ENCODE measurements at places on chromosomes 13 and 19. TPM values are rescaled to one million over a fixed set of nuclear protein-coding genes. Genes with fewer than 3 reads are reported as not detected.

ZNF536 gene
- 15.8 TPM for total RNA-seq

LCP1 gene
- 44.8 TPM for total RNA-seq

ZNF44 gene
- 34.4 TPM for total RNA-seq

DNA sequence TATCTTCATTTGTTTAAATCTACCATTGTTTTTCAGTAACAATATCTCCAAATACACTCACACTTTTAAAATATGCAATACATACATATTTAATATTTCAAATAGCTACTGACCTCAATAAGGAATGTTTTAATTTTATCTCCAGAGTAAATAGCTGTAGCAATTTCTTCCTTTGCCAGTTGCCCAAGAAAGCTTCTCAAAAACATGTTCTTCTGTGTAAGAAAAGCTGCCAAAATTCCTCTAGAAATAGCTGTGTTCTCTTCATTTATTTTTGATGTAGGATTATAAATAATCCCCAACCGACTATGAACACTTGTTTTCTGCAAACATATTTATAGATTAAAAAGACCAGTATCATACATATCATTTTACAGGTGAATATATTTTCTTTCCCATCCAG is 150.5 kb downstream of the UGGT2 start:
- no peak for DNase-seq

DNA sequence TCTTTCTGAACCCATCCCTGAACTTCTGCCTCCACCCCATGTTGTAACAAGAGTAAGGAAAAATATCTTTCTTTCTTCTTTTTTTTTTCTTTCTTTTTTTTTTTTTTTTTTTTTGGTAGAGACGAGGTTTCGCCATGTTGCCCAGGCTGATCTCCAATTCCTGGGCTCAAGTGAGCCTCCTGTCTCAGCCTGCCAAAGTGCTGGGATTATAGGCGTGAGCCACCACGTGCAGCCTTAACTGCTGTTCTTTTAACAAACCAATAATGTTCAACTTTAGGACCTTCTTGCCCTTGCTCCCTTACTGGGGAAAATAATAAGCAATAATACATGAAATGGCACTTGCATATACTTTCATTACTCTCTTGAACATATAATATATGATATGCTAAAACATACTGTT is 19.6 kb downstream of the GPR183 start:
- no peak for DNase-seq

GRCh38 chr19:47210180-47210490 is 20.9 kb downstream of the BBC3 start:
- DNase-seq, result no peak

DNA sequence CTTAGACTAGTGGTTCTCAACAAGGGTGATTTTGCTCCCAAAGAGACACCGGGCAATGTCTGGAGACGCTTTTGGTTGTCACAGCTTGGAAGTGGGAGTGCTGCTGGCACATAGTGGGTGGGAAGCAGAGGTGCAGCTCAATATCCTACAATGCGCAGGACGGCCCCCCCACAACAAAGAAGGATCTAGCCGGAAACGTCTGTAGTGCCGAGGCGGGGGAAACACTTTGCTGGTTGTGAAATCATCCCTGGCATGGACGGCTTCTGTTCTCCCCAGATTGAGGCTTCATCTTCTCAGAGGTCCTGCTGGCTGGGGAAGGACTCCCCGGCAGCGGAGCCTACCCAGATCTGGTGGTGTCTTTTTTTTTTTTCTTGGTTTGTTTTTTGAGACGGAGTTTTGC is 13.4 kb upstream of the SYT5 start:
- DNase-seq, result no peak

DNA sequence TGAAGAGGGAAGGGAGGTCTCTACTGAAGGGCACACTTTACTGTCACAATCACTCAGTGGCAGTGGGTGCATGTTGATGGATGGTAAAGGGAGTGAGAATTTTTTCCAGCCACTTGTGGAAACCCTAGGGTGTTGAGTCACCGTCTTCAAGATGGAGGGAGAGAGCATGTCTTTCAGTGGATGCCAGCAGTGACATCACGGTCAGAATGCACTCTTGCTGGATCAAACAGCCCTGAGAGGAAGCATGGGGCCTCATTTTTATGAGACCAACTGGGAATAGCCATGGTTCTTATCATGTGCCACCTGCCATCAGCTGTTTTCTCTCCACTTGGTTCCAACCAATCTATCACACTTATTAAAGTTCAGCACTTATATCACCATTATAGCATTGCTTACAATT is 182.5 kb downstream of the KCNRG start:
- no peak for DNase-seq

- DNase-seq, result no peak
These were observed 43.7 kb downstream of the TSSK6 start for GRCh38 chr19:19471682-19472081.

DNA sequence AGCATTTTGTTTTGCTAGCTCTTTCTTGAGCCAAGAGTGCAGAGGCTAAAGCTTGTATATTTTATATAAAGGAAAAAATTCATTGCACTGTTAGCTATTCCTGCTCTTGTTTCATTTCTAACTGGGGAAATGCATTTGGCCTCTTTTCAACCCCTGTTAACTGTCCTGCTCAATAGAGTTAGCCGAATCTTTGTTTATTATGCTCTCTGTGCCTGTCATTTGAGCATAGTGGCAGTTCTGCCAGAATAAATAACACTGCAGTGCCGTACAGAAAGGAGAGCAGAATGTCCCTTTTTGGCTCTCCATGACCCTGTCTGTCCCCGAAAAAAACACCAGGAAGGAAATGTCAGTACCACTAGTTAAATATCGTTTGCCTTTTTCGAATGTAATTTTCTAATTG is 350.8 kb downstream of the MYO16 start:
- DNase-seq, result no peak
